Kidney epithelial cell (primary cell): ENCODE measurements at places on chromosomes 2 and 18. TPM values are rescaled to one million over a fixed set of nuclear protein-coding genes. Genes with fewer than 3 reads are reported as not detected.

DNA sequence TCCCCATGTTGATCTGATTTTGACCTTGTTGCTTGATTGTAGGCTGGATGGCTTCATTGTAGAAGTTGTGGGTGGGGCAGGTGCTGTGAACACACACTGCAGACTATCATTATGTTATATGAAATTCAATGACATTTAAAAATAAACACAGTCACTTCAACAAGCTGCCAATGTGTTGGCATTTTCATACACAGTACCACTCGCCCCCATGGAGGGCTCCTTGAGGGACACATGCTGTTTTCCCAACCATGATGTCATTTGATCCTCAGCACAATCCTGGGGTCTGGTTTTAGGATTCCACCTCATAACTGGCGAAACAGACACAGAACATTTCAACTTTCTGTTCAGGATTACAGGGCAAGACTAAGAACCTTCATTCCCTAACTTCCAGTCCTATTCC, 86.9 kb downstream of the ZCCHC2 start:
- no peak for DNase-seq

ZNF804A gene
- not detected in 2 replicates for total RNA-seq

C2orf76 gene
- 6.4 and 9.6 TPM in 2 replicates for total RNA-seq

GRCh38 chr2:229118927-229119326, 152.2 kb downstream of the PID1 start:
- DNase-seq, result no peak

DNA sequence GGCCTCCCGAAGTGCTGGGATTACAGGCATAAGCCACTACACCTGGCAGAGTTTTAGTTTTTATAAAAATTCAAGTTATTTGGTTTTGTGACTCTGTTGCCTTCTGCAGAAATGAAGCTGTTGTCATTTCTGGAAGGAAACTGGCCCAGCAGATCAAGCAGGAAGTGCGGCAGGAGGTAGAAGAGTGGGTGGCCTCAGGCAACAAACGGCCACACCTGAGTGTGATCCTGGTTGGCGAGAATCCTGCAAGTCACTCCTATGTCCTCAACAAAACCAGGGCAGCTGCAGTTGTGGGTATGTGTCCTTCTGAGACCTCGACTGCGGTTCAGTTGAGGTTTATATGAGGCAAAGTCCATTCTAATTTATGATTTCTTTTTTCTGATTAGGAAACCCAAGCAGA, 7.2 kb downstream of the MTHFD2 start:
- DNase-seq, result no peak

GRCh38 chr2:102094917-102095316, 47.6 kb upstream of the IL1R1 start:
- no peak for DNase-seq

PROKR1 gene
- not detected in 2 replicates for total RNA-seq

DNA sequence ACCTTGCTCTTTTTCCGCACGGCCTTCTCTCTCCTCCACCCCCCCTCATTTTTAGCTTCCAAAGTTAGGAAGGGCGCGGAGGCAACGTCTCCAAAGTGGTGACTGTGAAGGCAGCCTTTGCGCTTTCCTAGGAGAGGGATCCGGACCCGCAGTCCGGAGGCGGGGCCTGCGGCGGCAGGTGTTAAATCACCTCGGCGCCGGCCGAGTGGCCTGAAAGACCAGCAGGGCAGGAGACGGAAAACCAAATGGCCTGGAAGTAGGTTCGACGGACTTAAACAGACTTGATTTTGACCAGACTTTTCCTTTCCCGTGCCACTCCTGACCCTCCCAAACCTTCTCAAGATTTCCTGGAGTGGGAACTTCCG, 615 bp downstream of the GORASP2 start:
- no peak for DNase-seq

ANKRD36B gene
- total RNA-seq, result 7.5 and 9.9 TPM in 2 replicates

GRCh38 chr18:59070181-59070912, 69.3 kb upstream of the SEC11C start:
- DNase-seq, result peak; percentile 32

GRCh38 chr2:147575106-147575505, 269.7 kb upstream of the ACVR2A start:
- no peak for DNase-seq

- no peak for DNase-seq
These were observed 12.7 kb upstream of the ARID5A start for GRCh38 chr2:96523659-96524481.

DNA sequence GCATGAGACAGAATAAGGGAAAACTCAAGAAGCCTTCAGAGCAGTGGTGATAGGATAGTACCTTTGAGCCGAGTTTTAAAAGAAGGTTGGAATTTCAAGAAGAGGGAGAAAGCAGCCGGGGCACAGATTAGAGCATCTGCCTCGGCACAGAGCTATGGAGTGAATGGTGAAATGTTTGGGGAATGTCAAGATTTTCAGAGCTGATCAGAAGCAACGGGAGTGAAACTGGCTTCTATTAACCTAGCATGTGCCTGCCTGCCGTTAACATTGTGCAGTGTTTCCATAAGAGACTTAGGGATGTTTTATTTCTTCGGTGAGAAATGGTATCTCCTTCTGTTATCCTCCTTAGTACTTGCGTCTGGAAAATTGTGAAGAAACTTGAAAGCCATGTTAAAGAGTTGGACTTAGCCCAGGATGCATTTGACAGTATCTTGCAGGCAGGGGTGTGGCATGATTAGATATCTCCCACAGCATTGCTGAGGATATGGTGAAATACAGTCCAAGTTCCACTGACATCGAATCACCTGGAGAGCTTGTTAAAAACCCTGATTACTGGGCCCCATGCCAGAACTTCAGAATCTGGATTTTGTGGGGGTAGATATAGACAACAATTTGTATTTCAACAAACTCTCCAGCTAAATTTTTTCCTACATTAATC, 96.8 kb upstream of the PPP1CB start:
- no peak for DNase-seq

DNA sequence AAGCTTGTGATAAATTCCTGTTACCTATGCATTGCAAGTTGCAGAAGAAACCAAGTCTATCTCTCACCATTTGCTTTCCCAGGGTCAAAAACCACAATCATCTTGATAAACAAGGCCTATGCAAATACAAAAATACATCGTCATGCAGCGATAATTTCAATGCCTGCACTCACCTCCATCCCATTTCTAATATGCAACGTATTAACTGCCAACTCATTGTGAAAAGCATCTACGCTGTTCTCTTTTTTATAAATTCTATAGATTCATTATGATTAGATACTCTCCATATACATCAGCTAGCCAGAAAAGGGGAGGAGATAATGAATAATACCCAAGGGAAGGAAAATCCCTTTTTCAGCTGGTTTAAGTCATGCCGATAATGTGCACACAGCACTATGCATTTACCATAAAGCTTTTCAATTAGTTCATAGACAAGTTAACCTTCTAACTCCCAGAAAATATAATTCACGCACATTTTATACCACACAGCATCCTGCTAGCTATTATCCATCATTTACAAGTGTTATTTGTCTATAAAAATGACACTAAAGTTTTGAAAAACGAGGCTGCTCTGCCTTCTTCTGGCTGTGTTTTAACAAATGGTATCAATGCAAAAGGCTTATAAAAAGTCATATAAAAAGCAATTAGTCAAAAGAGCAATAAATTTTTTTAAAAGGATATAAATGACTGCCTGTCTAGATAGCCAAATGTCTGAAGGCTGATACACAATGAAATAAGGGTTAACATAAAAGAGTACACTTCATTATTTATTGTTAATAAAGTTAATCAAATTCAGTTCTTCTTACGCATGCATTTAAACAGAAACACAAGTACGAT, 77.6 kb downstream of the AFF3 start:
- DNase-seq, result no peak

FOXI3 gene
- total RNA-seq, result 0.21 TPM in 1 of 2 replicates, not detected in the other

GRCh38 chr2:37224063-37224462, 7.3 kb downstream of the CEBPZ start:
- DNase-seq, result no peak

DYSF gene
- total RNA-seq, result 42.8 and 49.0 TPM in 2 replicates

RBM44 gene
- 0.07 and 0.50 TPM in 2 replicates for total RNA-seq

GRCh38 chr2:130391058-130391871, 35.4 kb downstream of the PTPN18 start:
- no peak for DNase-seq

DNA sequence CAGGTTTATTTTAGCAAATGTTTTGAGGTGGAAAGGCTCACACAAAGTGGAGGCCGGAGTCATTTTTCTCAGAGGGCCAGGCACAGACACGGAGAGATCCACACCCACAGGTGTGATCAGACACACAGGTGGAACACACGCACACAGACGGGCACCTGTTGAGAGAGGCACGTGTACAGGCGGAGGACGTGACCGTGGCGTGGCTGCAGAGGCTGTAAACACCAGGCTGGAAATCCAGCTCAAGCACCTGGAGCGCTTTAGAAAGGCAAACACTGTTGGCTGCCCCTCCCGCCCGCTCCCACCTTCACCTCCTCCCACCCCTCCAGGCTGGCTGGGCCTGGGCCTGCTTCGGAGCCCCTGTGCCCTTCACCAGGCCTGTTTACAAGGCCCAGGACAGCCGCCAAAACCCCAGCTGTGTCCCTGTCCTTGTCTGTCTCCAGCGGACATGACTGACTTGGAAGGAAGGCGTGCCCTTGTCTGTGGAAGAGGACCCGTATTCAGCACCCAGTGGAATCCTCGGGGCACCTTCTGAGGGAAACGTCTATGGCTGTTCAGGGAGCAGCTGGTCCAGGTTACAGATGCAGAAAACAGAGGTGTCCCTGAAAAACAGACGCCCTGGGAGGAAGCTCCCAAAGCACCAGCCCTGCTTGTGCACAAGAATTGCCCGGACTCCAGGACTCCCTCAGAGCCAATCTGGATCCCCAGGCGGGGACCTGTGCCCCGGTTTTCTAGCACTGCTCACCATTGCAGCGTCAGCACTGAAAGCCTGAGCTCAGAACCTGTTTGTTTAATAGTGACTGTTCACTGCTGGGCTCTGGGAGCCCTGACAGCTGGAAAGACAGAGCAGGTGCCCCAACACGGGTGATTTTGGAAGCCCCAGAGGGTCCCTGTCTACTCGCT, 134.3 kb upstream of the HAAO start:
- no peak for DNase-seq

PID1 gene
- total RNA-seq, result 0.21 and 3.3 TPM in 2 replicates

DNA sequence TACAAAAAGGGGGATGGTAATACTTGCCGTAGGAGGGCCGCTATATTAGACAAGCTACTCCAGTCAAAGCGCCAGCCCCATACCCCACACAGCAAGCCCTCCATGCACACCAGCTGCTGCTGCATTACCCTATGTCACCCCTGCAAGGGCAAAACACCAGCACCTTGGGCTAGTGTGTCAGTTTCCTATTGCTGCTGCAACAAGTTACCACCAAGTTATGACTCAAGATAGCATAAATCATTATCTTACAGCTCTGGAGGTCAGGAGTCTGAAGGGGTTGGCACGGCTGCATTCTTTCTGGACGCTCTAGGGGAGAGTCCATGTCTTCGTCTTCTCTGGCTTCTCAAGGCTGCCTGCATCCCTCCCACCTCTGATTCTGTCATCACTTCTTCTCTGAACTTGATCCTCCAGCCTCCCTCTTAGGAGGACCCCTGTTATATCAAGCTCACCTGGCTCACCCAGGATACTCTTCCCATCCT, 88.6 kb upstream of the ACAA2 start:
- DNase-seq, result no peak

CAPN14 gene
- 0.58 and 1.4 TPM in 2 replicates for total RNA-seq

STON1 gene
- 0.88 and 2.9 TPM in 2 replicates for total RNA-seq

DNA sequence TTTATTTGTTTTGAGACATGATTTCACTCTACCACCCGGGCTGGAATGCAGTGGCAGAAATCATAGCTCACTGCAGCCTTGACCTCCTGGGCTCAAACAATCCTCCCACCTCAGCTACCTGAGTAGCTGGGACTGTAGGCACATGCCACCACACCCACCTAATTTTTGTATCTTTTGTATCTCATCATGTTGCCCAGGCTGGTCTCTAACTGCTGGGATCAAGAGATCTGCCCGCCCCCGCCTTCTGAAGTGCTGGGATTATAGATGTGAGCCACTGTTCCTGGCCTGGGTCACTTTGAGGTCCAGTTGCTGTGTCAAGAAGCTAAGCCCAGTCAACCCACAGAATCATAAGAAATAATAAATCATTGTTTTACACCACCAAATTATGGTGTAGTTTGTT, 38.4 kb downstream of the TSN start:
- no peak for DNase-seq

DNA sequence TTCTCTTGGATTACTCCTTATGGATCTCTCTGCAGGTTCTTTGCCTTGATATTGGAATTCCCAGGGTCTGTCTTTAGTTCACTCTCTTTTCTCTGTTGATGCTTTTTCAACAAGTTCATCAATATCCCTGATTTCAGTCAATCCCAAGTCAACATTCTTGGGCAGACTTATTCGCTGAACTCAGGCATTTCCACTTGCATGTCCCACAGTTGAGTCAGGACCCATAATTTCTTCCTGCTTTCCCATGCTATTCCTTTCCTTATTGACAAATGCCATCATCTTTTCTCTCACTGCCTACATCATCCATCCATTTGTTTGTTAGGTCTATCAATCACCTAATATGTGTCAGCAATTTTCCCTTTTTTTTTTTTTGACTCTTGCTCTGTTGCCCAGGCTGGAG, 11.6 kb downstream of the GPD2 start:
- no peak for DNase-seq

DNPEP gene
- total RNA-seq, result 50.2 and 62.7 TPM in 2 replicates

GRCh38 chr2:45265336-45265735, 256.1 kb upstream of the SIX2 start:
- no peak for DNase-seq

CNDP1 gene
- total RNA-seq, result not detected in 2 replicates

GRCh38 chr2:211494536-211494935, 938.1 kb downstream of the CPS1 start:
- no peak for DNase-seq

DNA sequence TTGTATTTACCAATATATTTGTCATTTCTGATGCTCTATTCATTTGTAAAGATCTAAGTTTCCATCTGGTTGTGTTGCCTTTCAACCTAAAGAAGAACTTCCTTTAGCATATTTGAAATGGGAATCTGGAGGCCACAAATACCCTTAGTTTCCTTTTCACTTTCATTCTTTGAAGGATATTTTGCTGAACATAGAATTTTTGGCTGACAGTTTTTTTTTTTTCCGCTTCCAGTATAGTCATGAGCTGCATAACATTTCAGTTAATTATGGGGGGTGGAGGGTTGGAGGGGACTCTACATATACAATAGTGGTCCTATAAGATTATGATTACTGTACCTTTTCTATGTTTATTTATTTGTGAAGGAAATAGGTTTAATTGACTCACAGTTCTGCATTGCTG, 83.9 kb downstream of the CERS6 start:
- no peak for DNase-seq

- DNase-seq, result no peak
These were observed 24.2 kb downstream of the LMAN2L start for GRCh38 chr2:96715658-96716057.

- DNase-seq, result no peak
These were observed at the start of gene PER2 for GRCh38 chr2:238287737-238288649. Gene PER2 (minus strand): TSS chr2:238288610. CDS start chr2:238277936, 10,674 bp downstream.

CLEC4F gene
- not detected in 2 replicates for total RNA-seq

NAGK gene
- total RNA-seq, result 133 and 138 TPM in 2 replicates
